ENCODE measurements at places on chromosomes 2 and 18.

DNA sequence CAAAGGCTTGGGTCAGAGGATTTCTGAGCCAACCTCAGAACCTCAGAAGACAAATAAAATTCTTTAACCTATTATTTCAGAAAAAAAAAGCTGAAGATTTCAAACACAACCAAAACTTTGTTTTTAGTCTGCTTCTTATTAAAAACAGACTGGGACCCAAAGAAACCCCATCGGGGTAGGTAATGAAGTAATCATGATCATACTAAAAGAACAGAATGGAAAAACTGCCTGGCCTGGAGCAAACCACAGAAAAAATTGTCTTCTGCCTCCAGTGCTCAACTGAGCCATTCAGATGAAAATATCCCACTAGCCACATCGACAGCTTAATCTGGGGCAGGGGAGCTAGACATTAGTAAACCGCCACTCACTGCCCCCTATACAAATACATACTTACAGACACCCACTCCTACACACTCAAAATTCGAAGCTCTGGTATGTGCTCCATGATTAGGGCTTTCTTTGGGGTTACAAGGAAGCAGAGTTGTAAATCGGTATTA, 76.5 kb downstream of the SDC1 start:
- no peak for DNase-seq

DNA sequence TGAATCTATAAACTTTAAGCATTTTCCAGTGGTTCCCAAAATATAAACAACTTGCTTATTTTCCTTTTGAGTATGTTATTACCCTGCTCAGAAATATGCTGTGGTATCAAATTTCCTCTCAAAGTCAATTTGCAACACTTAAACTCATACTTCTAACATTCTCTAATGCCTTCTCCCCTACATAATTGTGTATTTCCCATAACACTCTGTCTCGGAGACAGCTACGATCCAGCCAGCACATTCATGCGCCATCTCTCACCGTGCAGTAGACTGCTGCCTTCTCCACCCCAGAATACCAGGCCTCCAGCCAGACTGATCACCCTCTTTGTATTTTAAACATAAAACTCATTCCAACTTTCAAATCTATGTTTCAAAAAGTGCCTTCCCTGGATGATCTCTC, 41.8 kb downstream of the TIMM21 start:
- DNase-seq, result no peak

GRCh38 chr2:59463426-59463825, 1090.0 kb downstream of the BCL11A start:
- DNase-seq, result no peak

DNA sequence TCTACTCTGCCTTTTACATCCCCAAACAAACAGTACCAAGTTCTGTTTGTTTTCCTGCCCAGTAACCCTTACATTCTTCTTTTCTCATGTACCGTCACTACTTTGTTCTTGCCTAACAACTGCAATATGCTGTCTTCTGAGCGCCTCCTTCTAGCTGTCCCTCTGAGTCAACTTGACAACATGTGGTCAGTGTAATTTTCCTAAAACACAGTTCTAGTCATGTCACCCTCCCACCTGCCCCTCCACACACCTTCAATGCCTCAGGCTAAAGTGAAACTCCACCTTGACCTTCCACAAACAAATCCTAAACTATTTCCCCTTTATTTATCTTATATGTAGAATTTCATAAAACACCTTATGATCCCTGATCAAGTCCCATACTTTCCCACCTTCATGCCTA, 124.6 kb upstream of the CD302 start:
- no peak for DNase-seq

GRCh38 chr2:50955081-50955480, 76.9 kb downstream of the NRXN1 start:
- DNase-seq, result no peak

- DNase-seq, result no peak
Observed at GRCh38 chr18:45596036-45596435, 19.2 kb upstream of the SLC14A2 start.

DNA sequence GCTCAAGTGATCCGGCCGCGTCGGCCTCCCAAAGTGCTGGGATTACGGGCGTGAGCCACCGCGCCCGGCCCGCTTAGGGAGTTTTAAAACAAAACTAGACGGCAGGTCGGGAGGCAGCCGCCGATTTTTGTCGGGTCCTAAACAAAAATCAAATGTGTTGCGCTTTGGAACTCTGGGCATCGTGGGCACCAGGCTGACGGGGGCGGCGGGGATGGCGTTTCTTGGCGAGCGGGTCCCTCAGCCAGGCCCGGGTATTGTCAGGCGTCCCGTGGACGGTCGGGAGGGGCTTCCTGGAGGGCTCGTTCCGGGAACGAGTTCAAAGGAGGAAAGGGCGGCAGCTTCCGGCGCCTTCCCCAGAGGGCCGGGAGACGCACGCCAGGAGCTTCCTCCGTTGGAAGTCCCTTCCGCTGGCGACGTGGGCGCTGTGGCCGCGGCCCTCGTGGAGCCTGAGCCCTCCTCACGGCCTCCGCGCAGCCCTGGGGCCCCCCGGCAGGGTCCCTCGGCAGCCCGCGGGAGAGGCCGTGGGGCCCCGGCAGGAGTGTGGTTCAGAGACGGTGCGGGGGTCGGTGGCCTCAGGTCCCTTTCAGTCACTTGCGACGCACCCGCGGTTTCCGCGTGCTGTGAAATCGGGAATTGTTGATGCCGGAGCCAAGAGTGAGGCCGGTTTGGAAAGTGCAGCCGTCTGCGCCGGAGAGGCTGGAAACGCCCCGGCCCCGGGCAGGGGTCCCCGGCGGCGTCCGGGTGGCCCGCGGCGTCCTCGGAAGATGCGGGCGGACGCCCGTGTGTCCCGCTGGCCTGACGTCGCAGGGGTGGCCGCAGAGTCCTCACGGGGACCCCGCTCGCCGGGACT, 59.3 kb downstream of the EMILIN2 start:
- DNase-seq, result no peak

DNA sequence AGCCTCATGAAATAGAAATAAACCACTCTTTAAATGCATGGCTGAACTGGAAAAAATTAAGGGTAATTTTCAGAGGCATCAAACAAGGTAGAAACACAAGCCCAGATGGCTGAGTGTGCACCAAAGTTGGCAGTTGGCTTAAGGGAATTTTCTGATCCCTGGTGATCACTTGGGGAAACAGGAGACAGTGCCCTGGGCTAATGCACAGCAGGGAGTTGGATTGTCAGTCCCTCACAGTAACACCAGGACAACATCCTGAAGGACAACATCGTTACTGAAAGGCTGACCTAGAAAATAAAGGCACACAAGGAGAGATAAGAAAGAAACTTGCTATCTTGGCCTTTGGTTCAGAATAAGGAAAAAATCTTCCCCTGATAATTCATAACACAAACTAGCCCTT, 417.0 kb downstream of the SLC4A3 start:
- no peak for DNase-seq

Data from activated CD8-positive, alpha-beta memory T cell treated with anti-CD3 and anti-CD28 coated beads for 1 hour (primary cell).